Stimulated activated CD4-positive, alpha-beta T cell treated with anti-CD3 and anti-CD28 coated beads, Interleukin-4, amount 100 ng/mL, for 1 hour (primary cell): ENCODE measurements at places on chromosomes 4 and X.

DNA sequence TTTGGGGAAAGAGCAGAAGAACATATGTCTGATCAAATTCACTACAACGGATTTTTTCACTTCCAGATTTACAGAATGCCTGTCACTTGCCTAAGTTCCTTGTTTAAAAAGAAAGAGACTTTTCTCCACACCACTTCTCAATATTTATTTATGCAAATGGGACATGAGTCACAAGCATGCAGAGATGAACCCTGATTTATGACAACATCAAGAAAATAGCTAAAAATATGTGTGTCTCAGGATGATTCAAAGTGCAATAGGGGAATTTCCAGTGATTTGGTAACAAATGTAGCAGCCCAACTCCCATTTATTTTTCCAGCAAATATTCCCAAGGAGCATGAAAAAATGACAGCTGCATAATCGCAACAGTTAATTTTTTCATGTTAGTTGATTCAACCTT is 180.4 kb upstream of the FAT1 start:
- no peak for DNase-seq

- no peak for DNase-seq
Measured at GRCh38 chr4:147355032-147355656, 125.8 kb upstream of the EDNRA start.

GRCh38 chr4:101981756-101982155 is 191.2 kb downstream of the BANK1 start:
- no peak for DNase-seq

DNA sequence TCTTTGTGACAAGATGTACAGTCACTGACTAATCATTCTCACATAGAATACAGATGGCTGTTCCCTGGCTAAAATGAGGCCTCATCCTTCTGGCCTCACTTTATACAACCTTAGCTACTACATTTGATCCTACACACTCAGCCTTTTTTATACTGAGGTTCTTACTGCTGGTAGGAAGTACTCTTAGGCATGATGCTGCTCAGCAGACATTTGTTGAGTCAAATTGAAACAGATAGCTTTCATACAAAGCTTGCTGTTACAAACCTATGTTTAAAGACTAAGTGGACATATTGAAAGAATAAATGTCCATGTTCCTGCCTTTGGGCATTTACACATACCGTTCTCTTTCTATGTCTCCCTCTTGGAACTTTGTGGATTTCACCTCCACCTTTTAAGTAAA is 154.9 kb downstream of the NPFFR2 start:
- DNase-seq: no peak

GRCh38 chr4:144350706-144351105 is 210.2 kb upstream of the GYPA start:
- DNase-seq: no peak

DNA sequence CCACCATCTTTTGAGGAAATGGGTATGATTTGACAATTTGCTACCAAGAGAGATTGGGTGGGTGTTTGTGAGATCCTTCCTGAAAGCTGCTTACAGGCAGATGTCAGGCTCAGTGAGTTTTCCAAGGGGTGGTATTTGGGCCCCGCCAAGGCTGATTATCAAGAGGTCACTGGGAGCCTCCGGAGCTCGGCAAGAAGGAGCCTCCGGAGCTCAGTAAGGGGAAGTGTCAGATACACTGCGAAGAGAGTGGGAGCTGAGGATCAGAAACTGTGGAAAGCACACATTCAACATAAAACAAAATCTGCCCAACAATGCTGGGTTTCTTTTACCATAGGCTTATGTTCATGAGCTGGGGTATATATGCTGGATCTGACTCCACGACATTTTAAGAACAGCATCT is 714 bp downstream of the RTL3 start:
- no peak for DNase-seq
